ENCODE measurements at places on chromosomes 13 and 19.

DNA sequence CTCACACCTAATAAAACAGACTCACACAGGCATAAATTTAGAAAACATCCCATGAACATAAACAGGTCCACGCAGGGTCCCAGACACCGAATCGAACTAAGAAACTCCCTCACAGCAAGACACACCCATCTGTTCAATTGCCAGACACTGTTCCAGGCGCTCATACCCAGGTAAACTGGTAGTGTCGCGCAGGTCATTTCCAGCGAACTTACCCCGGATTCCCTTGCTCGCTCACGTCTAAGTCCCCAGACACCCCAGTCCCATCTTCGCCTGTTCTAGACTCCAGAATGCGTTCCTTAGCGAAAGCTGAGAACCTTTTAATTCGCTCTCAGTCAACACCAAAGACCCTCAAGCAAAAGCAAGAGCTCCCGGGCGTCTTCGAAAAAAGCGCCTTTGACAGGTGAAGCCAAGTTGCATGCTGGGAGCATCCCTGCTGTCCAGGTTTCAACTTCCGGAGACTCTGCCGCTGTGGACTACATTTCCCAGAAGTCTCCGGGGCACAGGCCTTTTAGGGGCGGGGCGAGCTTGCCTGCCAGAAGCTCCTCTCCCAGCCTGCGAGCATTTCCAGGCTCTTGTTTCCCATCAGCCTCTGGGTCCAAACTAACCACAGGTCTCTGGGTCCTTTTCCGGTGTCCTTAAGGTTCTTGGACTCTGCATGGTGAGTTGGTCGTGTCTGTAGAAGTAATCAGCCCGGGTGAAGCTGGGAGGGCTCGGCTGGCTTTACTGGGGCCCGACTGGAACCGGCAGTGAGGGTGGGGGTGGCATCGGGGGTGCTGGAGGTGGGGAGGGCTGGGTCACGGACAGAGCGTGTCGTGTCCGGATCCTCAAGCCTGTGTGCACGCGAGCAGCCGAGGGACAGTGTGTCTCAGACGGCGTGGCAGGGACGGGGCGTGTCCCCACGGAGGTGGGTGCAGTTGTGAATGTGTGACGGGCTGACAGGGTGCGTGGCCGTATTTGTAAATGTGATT lies at the start of gene ZNF283:
Gene ZNF283, plus strand, starts transcription at position 535 of the 968 bp plus-strand sequence. CDS start 6,184 bp downstream, outside the sequence.
- DNase-seq, result peak; percentile 57

DNA sequence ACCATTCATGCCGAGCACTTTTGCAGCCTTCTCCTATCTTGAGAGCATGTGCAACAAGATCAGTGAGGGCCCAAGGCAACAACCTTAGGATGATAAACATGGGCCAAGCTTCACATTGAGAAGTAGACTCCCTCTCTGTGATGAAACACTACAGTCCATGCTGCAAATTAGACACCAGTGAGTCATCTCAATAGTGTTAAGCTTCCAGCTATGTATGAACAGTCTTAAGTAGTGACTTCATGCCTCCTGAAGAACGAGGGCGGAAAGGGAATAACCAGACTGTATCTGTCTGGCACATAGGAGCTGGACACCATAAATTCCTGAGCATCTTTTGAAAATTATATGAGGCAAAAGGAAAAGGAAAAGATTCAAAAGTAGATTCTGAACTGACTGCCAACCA lies 309.9 kb upstream of the SLITRK1 start:
- no peak for DNase-seq

DNA sequence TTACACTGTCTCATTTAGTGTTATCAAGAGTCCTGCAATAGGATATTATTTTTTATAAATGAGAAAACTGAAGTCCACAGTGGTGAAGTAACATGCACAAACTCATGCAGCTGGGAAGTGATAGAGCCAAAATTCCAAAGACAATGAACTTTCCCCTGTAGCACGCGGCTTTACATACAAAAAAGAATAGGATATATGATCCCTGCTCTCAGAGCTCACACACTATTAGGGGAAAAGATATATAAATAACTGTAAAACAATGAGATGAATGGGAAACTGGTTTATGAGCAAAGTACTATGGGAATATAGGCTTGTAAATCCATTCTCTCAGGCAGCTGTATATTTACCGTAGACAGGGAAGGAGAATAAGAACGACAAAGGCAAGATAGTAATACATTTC lies 39.7 kb downstream of the THSD1 start:
- no peak for DNase-seq

GRCh38 chr13:71785361-71785760 lies 81.6 kb downstream of the DACH1 start:
- no peak for DNase-seq

- DNase-seq, result no peak
Measured at GRCh38 chr13:31943591-31943990, 88.0 kb upstream of the FRY start.

- DNase-seq, result no peak
Measured at GRCh38 chr13:98835156-98835555, 82.7 kb upstream of the SLC15A1 start.

- no peak for DNase-seq
Measured at GRCh38 chr13:97855570-97856303, 97.7 kb upstream of the IPO5 start.

- no peak for DNase-seq
Measured at GRCh38 chr13:114230117-114230516, 4.6 kb upstream of the CDC16 start.

DNA sequence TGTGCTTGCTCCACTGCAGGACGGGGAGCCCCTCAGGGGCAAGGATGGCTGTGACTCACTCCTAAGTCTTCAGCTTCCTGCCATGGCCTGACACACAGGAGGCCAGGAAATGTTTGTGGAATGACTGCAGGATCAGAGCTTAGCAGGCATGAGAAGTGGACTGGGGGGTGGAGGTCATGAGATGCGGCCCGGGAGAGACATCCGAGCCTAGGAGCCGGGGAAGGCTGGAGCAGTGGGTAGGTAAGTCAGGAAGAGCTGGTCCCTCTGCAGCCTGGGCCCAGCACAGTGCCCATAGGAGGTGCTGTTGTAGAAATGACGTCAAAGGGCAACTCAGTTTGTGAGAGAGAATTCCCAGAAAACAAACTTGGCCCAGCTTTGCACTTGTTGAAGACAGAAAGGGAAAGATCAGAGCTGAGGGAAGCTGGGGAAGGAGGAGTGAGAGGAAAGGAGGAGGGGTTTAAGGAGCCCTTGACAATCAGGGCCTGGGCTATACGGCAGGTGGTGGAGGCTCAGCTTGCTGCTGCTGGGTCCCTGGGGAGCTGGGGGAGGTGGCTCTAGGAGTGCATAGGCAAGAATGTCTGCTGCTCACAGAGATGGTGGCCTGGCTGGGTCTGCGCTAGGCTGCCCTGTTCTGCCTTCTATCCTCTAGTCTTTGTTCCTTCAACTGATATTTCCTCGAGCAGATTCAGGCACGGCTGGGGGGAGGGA lies 18.5 kb downstream of the POU2F2 start:
- no peak for DNase-seq

GRCh38 chr13:19955873-19956559 lies 2.5 kb upstream of the ZMYM2 start:
- DNase-seq, result no peak

GRCh38 chr13:33832872-33833271 lies 14.9 kb downstream of the RFC3 start:
- DNase-seq, result no peak

GRCh38 chr13:43880214-43880855 lies 631 bp downstream of the LACC1 start:
- DNase-seq, result no peak

GRCh38 chr19:37692956-37693620 lies 26.5 kb downstream of the ZNF607 start:
- DNase-seq, result no peak

GRCh38 chr13:34002141-34002540 lies 184.2 kb downstream of the RFC3 start:
- DNase-seq, result no peak

DNA sequence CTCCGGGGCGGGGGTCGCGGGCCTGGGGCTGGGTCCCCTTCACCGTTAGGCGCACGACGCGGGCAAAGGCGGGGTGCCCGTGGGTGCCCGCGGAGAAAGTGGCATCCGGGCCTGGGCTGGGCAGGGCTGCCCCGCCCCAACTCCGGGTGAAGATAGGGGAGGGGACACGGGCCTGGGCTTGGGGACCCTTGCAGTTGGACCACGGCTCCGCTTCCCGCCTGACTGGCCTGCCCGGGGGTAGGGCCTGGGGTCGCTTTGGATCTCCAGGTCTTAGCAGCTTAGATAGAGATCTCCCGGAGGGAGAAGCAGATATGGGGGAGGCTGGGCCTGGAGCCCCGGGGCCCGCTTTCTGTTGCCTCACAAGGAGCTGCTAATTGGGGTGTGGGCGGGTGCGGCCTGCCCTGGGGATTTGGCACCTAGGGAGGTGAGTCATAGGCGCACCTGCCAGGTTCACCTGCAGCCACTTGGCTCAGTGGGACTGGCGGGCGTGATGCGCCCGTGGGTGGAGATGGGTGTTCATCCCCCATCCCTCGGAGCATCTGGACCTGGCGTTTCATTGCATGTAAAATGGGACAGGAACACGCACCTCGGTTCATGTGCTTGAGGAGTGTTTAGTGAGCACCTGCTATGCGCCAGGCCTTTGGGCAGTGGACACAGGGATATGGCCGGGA lies 585 bp downstream of the MAP1S start:
- no peak for DNase-seq

GRCh38 chr13:37869506-37869755 lies 141 bp downstream of the TRPC4 start:
- DNase-seq, result no peak

DNA sequence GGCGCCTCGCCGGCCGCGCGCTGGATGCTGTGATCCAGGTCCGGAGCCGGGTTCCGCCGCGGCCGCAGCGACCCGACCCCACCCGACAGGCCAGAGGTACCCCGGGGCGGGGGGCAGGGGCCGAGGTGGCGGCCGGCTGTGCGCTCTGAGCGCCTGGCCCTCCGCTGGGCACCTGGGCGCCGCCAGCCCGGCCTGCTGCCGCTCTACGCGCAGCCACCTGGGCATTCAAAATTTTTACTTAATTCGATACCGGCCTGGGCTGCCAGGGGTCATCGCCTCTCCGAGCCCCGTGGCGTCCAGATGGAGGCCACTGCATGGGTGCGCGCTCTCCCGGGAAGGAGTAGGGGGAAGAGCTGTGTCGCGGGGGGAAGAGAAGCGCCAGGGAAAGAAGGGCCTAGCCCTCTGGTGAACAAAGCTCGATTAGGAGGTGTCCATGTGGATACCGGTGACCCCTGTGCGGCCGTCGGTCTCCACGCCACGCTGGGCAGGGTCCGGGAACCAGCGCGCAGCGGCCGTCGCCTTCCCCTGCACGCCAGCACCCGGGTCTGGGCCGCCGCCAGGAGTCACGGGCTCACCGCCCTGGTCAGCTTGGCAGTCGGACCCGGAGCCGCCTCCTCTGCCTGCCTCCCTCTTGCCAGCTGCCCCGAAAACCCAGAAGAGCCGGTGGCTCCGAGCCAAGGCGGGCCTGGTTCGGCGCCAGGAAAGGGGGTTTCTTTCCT lies 666 bp downstream of the BIVM start:
- no peak for DNase-seq

DNA sequence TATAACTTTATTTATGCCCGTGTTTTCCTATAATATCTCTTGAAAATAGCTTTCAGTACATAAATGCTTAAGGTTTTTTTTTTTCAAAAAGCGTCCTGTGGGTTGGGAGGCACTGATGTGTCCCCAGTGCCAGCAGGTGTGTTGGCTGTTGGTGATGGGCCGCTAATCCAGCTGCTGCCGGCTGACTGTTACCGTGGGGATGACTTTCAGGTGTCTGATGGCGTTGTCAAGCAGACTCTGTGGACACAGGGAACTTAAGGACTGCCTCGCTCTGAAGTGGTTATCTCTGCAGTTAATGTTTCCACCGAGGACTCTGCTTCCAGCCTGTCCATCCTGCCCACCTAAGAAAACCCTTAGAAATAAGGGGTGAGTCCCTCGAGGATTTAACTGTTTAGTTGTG lies 94.5 kb downstream of the ANKRD10 start:
- no peak for DNase-seq

DNA sequence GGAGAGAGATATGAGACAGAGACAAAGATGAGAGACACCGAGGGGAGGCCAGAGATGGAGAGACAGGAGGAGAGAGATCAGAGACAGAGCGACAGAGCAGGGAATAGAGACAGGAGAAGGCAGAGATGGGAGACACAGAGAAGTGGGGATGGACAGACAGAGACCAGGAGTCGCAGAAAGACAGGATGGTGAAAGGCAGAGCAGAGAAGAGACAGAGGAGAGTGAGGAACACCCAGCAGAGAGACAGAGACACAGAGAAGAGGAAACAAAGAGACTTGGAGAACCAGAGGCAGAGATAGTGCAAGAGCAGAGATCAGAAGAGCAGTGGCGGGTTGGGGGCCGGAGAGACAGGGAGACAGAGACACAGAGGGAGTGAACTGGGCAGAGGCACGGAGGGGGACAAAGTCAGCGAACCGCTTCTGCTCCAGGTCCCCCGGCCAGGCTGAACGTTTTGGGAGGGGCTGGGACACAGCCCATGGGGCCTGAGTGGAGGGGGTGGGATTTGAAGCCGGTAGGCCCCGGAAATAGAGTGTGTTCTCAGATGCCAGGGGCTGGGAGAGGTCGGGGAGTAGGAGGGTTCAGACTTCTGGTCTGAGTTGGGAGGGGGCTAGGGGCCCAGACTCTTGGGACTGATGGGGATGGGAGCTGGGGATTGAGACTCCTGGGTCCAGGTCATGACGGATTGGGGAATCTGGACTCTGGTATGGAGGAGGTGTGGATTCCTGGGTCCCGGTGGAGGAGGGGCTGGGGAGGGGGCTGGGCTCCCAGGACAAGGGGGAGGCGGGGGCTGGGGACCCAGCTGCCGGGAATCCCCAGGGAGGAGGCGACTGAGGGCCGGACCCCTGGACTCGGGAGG lies 654 bp downstream of the ZNF579 start:
- DNase-seq, result no peak

- DNase-seq, result no peak
Measured at GRCh38 chr13:46476174-46476573, 76.8 kb upstream of the LRCH1 start.

GRCh38 chr19:18278521-18279265 lies 2.7 kb downstream of the JUND start:
- no peak for DNase-seq

DNA sequence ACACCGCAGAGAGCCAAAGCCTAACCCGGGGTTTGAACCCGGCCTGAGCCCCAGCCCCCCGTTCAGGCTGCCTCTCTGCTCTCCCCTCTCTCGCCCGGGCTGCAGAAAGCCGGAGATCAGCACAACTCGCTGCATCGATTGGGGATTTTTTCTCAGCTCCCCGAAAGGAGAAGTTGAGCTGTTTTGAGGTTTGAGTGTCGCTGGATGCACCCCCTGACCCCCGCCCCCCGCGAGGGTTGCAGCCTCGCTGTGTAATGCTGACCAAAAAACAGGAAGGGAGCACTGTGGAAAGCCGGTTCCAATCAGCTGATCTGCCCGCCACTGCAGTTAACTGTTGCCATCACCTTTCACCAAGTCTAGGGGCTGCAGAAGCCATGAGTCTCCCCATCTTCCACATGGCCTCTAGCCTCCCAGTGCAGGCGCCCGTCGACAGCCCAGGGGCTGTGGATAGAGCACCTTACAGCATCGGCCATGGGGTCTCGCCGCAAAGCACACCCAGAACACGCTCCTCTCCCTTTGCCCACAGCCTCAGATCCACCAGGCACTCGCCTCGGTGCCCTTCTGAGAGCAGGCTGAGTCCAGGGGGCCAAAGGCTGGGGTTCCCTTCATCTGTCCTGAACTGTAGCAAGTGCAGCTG lies 34.5 kb downstream of the MYO9B start:
- DNase-seq, result no peak

- DNase-seq, result no peak
Measured at GRCh38 chr19:869245-870177, 10.0 kb downstream of the CFD start.
